A673 (cell line): ENCODE measurements at places on chromosomes 11 and 22.
A peak's percentile ranks its signal among the peaks of the same experiment; 100 is the strongest.

DNA sequence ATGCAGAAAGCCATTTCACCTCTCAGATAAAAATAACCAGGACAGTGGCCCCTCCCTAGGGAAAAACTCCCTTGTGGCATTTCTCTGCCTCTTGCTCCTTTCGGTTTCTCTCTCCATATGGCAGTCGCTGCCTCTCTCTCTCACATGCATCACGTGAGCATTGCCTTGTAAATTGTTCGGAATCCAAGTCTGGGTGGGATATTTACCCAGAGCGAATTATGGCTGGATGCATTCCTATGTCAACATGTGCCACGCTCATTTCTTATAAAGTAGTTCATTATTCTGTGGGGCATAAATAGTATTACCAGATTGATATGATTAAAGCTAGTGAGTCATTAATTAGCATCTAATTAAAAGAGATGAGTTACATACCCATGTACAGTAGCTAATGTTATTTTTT, 392.9 kb downstream of the INSC start:
- DNase-seq: peak; percentile 47

- no peak for DNase-seq
Observed at GRCh38 chr11:107608809-107609208, 17.9 kb downstream of the ELMOD1 start.

- no peak for DNase-seq
Observed at GRCh38 chr22:39122772-39123470, 25.9 kb downstream of the APOBEC3H start.

DNA sequence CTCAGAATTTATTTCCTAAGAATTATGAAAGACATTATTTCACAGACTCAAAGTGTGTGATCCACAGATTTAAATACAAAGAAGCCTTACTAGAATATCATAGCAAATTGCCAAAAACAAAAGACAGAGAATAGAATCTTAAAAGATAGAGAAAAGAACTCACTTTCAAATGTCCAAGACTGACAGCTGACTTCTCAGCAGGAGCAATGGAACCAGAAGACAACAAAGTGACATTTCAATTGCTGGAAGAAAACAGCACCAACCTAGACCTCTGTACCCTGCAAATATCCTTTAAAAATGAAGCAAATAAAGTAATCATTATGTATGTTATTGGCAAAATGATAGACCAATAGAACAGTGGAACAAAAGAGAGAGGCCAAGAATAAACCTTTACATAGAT, 109.2 kb downstream of the TTC17 start:
- no peak for DNase-seq

DNA sequence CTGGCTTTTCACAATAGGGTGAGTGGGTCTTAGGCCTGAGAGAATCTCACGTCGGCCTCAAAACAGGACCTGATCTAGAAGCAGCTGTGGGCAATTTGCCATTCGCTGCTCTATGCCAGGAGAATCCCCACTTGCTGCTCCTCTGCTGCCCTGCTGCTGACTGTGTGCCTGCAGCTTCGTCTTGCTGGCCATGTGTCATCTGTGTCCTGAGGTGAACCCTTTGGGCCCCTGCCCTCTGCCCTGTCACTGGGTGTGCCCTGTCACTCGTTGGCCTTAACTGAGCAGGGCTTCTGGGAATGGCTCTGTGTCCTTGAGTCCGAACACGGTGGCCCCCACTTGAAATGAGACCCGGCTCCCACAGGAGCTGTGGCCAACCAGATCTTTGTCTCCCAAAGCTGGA, 6.2 kb downstream of the NAA40 start:
- DNase-seq: no peak

DNA sequence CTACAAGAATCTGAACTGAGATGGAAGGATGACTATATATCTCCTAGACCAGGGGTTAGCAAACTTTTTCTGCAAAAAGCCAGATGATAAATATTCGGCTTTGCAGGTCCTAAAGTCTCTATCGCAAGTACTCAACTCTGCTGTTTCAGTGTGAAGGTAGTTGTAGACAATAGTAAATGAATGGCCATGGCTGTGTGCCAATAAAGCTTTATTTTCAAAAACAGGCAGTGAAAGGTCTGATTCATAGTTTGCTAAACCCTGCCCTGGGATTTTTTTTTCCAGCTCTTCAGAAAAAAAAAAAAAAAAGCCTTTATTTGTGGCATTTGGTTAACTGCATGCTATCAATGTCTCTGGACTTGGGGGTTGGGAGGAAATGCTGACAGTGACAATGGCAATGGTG, 37.5 kb downstream of the FAM227A start:
- no peak for DNase-seq

GRCh38 chr11:130554241-130555055, 106.0 kb downstream of the ADAMTS15 start:
- no peak for DNase-seq

DNA sequence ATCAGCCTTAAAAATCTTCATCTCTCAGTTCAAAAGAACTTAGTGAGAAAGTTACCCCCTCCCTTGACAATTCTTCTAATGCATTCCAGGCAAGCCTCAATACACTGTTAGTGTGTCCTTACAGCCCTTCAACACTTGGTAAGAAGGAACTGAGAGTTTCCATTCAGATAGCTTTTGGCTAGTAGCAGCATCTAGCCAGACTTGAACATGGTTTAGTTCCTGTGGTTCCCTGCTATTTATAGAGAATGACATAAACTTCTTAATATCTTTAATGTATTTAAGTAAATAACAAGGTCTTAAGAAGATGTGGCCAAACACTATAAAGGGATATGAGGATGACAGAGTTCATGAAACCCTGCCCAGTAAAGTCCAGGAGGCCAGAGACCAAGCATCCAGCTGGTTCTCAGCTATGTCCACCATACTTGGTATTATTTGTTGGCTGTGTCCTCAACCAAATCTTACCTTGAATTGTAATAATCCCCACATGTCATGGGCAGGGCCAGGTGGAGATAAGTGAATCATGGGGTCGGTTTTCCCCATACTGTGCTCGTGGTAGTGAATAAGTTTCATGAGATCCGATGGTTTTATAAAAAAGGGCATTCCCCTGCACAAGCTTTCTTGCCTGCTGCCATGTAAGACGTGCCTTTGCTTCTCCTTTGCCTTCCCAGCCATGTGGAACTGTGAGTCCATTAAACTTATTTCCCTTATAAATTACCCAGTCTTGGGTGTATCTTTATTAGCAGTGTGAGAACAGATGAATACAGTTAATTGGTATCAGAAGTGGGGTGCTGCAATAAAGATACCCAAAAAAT, 132.4 kb downstream of the LARGE1 start:
- DNase-seq: no peak

DNA sequence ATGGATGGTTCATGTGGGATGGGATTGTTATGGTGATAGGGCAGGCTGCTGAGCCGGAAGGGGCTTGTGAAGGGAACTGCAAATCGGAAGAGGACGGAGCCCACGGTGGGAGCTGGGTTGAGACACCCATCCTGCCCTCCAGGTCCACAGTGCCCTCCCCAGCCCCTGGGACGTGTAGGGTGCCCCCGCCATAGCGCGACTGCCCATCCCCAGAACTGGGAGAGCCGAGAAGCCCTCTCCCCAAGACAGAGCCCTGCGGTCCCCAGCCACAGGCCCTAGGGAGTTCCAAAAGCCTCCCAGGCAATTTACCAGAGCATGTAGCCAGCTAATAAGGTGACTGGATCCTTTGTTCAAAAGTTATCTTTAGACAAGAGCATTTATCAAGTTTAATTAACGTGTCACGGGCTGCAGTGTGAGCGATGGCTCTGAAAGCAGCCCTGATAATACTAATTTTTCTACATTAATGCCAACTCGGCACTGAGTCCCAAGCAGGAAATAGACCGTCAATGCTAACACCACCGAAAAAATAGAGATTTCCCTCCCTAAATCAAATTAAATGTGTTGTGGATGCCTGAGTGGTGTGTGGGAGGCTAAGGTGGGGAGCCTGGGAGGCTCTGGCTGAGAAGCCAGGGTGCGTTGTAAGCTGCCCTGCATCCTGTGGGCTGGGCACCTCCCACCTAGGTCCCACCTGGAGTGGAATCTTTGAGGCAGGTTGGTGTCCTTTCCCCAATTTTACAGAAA, 76.8 kb upstream of the RTL6 start:
- no peak for DNase-seq

GRCh38 chr11:128576555-128576954, 10.8 kb downstream of the ETS1 start:
- no peak for DNase-seq

DNA sequence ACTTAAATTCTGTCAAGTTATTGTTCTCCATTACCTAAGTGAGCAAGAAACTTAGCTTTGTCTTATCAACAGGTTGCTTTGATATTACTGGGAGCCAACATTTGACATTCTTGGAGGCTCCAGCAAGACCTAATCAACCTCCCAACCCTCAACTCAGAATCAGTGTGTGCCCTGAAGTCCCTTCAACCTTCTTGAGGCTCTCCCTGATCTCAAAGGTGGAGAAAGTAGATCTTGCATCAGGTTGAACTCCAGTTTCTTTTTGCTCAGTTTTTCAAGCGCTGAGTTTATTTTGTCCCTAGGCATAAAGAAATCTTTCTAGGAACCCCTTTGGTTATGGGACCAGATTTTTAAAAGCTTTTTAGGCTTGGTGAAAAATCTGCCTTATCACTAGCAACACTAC, 1.4 kb downstream of the FAM111A start:
- DNase-seq: peak; percentile 33

DNA sequence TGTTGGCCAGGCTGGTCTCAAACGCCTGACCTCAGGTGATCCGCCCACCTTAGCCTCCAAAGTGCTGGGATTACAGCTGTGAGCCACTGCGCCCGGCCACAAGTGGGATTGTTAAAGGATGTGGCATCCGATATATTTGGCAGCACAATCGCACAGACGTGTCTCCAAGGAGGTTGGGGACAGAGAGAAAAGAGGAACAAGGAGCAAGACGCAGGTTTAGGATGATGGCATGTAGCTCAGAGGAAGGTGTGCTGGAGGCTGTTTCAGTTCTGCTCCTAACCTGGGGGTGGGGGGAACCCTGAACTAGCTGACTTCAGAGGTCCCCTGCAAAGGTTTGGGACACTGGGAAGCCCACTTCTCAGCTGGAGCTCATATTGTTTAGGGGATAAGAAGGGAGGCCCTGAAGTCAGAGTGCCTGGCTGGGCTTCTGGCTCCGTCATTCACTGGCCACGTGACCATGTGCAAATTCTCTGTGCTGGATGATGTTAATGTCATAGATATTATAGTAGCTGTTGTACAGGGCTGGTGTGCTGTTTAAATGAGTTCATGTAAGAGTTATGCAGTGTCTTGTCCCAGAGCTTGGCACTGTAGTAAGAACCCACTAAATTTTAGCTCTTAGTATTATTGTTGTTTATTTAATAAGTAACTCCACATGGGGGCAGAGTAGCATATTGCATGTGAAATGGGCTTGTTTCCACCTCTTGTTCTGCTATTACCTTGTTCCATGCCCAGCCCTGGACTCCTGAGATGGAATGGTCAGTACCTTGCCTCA, 129.7 kb downstream of the ST3GAL4 start:
- DNase-seq: no peak

GRCh38 chr11:85750646-85751045, 60.3 kb downstream of the SYTL2 start:
- DNase-seq: no peak

GRCh38 chr11:128530118-128531074, 57.0 kb downstream of the ETS1 start:
- peak; percentile 20 for DNase-seq

DNA sequence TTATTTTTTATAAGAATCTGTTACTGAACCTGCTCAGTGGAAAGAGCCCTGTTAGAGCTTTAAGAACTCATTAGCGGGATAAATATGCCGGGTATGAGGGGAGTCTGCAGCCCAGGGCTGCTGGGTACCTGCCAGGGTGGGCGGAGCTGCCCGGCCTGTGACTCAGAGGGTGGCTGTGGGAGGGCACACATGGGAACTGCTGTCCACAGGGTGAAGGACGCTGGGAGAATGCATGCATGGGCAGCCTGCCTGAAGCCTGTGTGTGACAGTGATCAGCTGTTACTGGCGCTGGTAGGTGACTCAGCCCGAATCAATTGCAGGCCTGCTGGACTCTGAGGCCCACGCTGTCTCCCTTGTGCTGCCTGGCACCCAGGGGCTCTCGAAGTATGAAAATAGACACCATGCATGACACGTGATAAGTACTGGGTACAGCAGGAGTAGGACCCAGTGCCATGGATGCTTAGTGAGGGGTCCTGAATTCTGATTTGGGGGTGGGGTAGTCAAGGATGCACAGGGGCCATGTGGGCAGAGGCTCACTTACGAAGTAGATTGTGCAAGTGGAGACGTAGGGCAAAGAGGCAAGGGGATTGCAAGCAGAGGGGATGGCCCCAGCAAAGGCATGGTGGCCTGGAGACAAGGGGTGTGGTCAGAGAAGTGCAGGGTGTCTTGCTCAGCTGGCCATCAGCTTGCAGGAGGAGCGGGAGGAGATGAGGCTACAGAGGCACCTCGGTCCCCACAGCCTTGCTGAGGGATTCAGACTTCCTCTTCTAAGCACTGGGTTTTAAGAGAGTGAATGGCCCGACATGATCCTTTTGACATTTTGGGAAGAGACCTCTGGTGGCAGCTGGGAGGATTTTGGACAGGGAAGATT, 36.5 kb downstream of the GRIK4 start:
- peak; percentile 81 for DNase-seq

- DNase-seq: no peak
Observed at GRCh38 chr11:45929486-45930030, 7.1 kb downstream of the LARGE2 start.

- no peak for DNase-seq
Observed at GRCh38 chr11:40974186-40974795, 485.2 kb downstream of the LRRC4C start.

DNA sequence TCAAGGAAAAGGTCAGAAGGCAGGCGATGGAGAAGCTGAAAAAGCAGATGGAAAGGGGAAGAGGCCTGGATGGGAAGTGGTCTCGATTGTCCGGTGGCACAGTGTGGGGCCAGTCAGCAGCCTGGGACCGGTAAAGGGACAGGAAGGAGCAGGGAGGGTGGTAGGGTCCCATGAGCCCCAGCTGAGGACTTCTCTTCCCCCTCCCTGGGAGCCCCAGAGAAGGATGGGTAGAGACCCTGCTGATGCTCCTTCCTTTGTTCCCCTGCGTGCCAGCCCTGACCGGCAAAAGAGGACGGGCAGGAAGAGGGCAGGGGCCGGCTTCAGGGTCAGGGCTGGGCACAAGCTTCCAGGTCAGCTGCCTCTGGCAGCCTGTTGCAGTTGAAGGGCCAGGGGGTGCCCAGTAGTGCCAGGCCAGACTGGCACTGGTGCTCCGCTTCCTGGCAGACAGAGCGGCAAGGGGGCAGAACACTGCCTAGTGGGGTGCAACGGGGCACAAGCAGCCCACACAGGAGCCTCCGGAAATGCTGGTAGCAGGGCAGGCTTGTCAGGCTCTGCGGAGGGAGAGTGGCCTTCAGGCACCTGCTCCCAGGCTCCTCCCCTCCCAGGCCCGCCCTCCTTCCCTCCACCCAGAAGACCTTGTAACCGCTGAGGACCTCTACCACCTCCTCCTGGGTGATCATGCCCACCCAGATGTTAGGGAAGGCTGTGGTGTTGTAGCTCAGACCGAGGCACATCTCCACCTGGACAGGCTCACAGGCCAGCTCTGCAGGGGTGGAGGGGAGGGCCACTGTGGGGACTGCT, 739 bp upstream of the C1QTNF5 start:
- no peak for DNase-seq

- DNase-seq: no peak
Observed at GRCh38 chr11:786235-787083, 3.4 kb downstream of the CEND1 start.

- no peak for DNase-seq
Observed at GRCh38 chr11:119473226-119473625, 50.3 kb upstream of the THY1 start.

- no peak for DNase-seq
Observed at GRCh38 chr11:87368151-87368550, 330.4 kb downstream of the TMEM135 start.
